ENCODE measurements at places on chromosomes 6 and 20.

DNA sequence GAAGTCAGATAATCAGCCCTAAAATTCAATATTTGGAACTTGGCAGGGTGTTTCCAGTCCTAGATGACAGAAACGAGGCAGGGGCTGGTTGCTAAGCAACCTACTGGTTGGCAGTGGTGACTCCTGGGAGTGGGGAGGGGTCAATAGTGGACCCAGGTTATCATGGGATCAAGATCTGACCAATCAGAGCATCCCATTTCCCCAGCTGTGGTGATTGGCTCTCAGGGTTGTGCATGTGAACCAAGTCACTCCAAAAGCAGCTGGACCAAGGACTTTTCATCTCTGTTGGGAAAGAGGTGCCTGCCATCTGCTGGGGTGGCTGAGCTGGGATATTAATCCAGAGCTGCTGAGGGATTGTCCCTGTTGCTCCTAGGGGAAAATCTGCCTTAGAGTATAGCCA is 253.4 kb downstream of the PREX1 start:
- no peak for DNase-seq

GRCh38 chr6:33735216-33735615 is 11.5 kb downstream of the IP6K3 start:
- no peak for DNase-seq

GRCh38 chr20:44942264-44942973 is 17.8 kb downstream of the TOMM34 start:
- no peak for DNase-seq

- no peak for DNase-seq
Measured at GRCh38 chr6:13397359-13398068, 69.2 kb upstream of the TBC1D7 start.

- peak; percentile 61 for DNase-seq
Measured at GRCh38 chr20:63969838-63970713, at the start of gene ZNF512B. Gene ZNF512B, minus strand, starts transcription at chr20:63969930. Its CDS starts 1,980 bp downstream, at chr20:63967950.

Data from right kidney (tissue), 9 donors.